ENCODE measurements at places on chromosomes 13 and 19. TPM values are rescaled to one million over a fixed set of nuclear protein-coding genes. Genes with fewer than 3 reads are reported as not detected.

DNA sequence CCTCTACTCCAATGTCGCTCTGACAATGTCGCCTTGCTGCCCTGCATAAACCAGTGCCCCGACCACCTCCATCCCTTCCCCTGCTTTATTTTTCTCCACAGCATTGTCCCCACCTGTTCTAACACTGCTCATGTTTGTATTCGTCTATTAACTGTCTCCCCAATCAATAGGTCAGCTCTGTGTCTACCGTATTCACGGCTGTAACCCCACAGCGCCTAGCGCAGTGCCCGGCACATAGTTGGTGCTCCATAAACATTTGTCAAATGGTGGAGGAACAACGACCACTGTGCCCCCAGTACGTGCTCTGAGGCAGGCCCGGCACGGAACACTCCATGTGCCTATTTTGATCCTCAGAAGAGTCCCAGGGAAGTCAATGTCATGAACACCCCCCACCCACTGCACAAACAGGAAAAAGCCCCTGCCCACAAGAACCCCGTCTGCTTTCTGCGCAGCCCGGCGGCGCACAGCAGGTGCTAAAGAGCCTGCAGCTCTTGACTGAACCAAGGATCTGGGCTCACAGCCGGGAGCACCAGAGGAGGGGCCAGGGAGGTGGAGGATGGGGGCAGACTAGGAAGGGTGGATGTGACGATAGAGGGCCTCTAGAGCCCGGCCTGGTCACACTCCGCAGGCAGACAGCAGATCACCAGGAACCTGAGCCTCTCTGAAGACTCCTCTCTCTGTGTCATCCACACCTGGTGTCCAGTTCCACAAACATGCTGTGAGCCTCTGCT is 1.8 kb upstream of the CEACAM16 start:
- H3K27ac ChIP-seq: no peak overlapping the region
- H3K36me3 ChIP-seq: no peaks in the 10 kb centered on the region
- DNase-seq: peak; percentile 30
- H3K4me1 ChIP-seq: peaks cover 11% of the 10 kb centered on the region
- no peak overlapping the region for H3K4me3 ChIP-seq

DNA sequence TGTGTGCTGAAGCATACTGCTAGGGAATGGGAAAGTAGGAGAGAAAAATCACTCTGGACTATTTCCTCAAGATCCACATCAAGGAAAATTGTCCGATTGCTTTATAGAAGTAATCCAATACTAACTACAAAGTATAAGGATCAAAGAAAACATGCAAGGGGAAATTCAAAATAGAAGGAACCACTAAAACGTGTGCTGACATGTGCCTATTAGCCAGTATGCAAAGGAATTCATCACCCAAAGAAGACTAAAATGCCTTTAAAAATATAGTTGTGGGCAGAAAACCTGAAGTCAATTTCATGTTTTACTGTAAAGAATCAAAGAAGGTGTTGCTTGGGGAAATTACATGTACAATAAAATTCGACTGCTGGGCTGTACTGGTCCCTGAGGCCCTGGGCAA is 14.3 kb downstream of the DLEU7 start:
- no peaks in the 10 kb centered on the region for H3K4me1 ChIP-seq
- no peaks in the 10 kb centered on the region for H3K36me3 ChIP-seq
- H3K27me3 ChIP-seq: no peaks in the 10 kb centered on the region
- H3K4me3 ChIP-seq: no peak overlapping the region
- DNase-seq: no peak
- no peak overlapping the region for H3K27ac ChIP-seq

APC2 gene
- 0.10 TPM for total RNA-seq

DNA sequence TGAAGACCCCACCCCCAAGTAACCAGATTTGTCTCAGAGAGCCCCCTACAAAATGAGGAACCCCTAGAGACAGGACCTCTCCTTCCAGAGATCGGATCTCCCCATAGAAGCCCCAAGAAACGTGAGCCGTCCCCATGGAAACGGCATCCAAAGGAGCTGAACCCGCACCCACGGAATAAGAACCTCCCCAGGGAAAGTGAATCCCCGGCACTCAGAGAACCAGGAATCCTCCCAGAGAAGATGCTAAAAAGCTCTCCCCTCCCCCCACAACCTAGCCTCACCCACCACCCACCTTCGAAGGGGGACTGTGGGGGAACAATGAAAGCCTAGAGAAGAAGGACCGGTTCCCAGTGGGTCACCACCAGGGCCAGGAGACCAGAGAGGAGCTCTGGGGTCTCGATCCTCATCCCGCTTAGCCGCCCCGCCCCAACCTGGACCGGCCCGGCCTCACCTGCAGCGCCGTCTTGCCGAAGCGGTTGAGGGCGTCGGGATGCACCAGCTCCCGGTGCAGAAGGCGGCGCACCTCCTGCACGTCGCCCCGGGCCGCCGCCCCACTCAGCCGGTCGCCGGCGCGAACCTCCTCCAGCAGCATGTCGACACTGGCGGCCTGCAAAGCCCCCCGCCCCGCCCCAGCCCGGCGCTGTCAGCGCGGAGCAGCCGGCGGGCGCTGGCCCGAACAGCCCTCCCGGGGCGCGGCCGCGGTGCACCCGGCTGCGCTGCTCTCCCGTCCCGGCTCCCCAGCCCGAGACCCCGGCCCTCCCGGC is 535 bp downstream of the CDKN2D start:
- peak overlapping the region; percentile 92 for H3K27ac ChIP-seq
- no peak for DNase-seq
- peak overlapping the region; percentile 54 for H3K4me3 ChIP-seq
- peaks cover 65% of the 10 kb centered on the region for H3K4me1 ChIP-seq
- H3K36me3 ChIP-seq: no peaks in the 10 kb centered on the region

WDR87 gene
- total RNA-seq: not detected

PLPPR3 gene
- total RNA-seq: 1.9 TPM

GRCh38 chr19:3684817-3685410 is 15.4 kb downstream of the PIP5K1C start:
- peaks cover 13% of the 10 kb centered on the region for H3K36me3 ChIP-seq
- H3K27ac ChIP-seq: no peak overlapping the region
- no peak overlapping the region for H3K4me3 ChIP-seq
- no peaks in the 10 kb centered on the region for H3K4me1 ChIP-seq
- no peak for DNase-seq

UBE2L5 gene
- not detected for total RNA-seq

- H3K4me1 ChIP-seq: no peaks in the 10 kb centered on the region
- DNase-seq: no peak
- no peak overlapping the region for H3K27ac ChIP-seq
- H3K36me3 ChIP-seq: no peaks in the 10 kb centered on the region
Observed at GRCh38 chr13:49240017-49240416, 7.7 kb upstream of the CDADC1 start.

SMIM24 gene
- total RNA-seq: not detected

ACER1 gene
- total RNA-seq: not detected

Measured in left lung (tissue), 14 donors.